Stimulated activated CD4-positive, alpha-beta T cell treated with anti-CD3 and anti-CD28 coated beads, Interleukin-1b, Interleukin-23, amount 100 ng/mL, for 4 hours (primary cell): ENCODE measurements at places on chromosomes 4 and X.
A peak's percentile ranks its signal among the peaks of the same experiment; 100 is the strongest.

DNA sequence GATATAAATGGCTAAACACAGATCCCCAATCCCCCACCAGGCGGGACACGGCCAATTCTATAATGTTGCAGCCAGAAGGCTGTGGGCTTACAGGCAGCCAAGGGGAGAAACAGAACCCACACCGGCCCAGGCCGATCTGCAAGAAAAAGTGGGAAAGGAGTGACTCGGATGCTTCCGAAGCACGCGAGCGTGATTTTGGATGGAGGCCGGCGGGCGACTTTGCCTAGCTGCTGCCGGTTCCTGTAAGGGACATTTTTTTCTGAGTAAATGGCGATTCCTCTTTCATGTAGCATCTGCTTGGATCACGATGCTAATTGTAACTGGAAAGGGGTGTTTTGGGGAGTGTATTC, 470.2 kb downstream of the PCDH19 start:
- no peak for DNase-seq

GRCh38 chr4:179817317-179817716, 2375.1 kb upstream of the AGA start:
- DNase-seq, result no peak

- no peak for DNase-seq
These were observed 382.1 kb upstream of the EPHA5 start for GRCh38 chr4:66052426-66052825.

GRCh38 chr4:153022241-153022715, 86.2 kb downstream of the FHDC1 start:
- DNase-seq, result no peak

GRCh38 chr4:137451172-137451825, 81.0 kb downstream of the PCDH18 start:
- no peak for DNase-seq

DNA sequence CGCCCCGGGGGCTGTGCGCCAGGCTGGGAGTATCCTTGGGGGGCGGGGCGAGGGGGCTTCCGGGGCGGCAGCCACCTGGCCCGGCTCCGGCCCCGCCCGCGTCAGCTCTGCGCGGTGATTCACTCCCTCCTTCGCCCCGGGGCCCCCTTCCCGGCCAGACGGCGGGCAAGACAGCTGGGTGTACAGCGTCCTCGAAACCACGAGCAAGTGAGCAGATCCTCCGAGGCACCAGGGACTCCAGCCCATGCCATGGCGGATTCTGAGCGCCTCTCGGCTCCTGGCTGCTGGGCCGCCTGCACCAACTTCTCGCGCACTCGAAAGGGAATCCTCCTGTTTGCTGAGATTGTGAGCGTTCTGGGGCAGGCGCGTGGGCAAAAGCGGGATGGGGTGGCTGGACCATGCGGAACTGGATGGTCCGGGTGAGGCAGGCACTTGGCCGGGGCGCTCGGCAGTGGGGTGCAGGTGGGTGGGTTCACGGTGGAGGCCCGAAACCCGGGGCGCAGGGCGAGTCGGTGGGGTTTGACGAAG, at the start of gene PLP2:
TSS of gene PLP2 (plus strand) at position 147 of the 528 bp plus-strand sequence. CDS start at position 250, 103 bp downstream.
- DNase-seq, result peak; percentile 66

DNA sequence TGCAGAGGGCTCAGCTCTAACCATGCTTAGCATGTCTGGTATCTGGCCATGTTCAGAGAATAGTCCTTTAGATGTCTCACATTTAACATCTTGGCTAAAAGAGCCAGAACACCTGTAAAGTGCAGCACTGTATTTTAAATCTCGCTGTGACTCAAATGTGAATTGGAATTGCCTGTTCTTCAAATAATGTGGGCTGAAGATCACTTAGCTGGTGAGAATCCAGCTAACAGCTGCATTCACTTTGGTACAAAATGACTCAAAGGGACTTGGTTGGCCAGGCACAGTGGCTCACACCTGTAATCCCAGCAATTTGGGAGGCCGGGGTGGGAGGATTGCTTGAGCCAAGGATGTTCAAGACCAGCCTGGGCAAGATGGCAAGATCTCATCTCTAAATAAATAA, 63.5 kb upstream of the PLAC8 start:
- no peak for DNase-seq

GRCh38 chrX:23385242-23385641, 50.6 kb downstream of the PTCHD1 start:
- DNase-seq, result no peak

DNA sequence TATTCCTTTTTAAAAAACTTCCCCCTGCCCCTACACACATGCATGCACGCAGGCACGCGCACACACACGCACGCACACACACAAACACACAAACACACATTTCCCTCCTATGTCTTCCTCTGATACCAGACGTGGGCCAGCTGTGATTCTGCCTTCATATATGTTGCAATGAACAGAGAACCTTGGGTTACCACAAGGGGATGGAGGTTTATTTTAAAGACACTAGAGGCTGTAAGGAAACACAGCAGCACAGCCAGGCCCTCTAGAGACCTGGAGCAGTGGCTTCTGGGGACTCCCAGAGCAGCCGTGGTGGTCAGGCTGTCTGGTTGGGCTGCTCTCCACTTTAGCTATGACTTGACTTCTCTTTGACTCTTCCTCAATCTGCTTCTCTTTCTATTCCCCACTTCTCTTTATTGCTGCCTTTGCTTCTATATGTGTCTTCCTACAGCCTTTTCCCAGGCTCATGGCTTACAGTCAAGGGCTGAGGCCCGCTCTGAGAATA, 3.2 kb upstream of the TLR10 start:
- no peak for DNase-seq

GRCh38 chrX:1493412-1493811, 40.7 kb upstream of the ASMTL start:
- DNase-seq, result no peak
